ENCODE measurements at places on chromosomes 3 and 15.

- DNase-seq, result no peak
Observed at GRCh38 chr15:65071381-65071811, 3.6 kb upstream of the RASL12 start.

GRCh38 chr3:194624956-194625355 is 8.3 kb downstream of the TMEM44 start:
- DNase-seq, result no peak

- DNase-seq, result no peak
Observed at GRCh38 chr3:72924055-72924454, 36.2 kb downstream of the GXYLT2 start.

- DNase-seq, result no peak
Observed at GRCh38 chr3:59440285-59441028, 390.6 kb upstream of the CFAP20DC start.

- DNase-seq, result no peak
Observed at GRCh38 chr3:23762214-23762613, 43.5 kb upstream of the UBE2E1 start.

- no peak for DNase-seq
Observed at GRCh38 chr15:60316961-60317360, 80.8 kb downstream of the ANXA2 start.

- DNase-seq, result no peak
Observed at GRCh38 chr3:45946875-45947274, 3.6 kb downstream of the CXCR6 start.

- DNase-seq, result no peak
Observed at GRCh38 chr3:152460936-152461335, 192.2 kb downstream of the MBNL1 start.

GRCh38 chr3:52655895-52656294 is 29.8 kb downstream of the PBRM1 start:
- DNase-seq, result no peak

DNA sequence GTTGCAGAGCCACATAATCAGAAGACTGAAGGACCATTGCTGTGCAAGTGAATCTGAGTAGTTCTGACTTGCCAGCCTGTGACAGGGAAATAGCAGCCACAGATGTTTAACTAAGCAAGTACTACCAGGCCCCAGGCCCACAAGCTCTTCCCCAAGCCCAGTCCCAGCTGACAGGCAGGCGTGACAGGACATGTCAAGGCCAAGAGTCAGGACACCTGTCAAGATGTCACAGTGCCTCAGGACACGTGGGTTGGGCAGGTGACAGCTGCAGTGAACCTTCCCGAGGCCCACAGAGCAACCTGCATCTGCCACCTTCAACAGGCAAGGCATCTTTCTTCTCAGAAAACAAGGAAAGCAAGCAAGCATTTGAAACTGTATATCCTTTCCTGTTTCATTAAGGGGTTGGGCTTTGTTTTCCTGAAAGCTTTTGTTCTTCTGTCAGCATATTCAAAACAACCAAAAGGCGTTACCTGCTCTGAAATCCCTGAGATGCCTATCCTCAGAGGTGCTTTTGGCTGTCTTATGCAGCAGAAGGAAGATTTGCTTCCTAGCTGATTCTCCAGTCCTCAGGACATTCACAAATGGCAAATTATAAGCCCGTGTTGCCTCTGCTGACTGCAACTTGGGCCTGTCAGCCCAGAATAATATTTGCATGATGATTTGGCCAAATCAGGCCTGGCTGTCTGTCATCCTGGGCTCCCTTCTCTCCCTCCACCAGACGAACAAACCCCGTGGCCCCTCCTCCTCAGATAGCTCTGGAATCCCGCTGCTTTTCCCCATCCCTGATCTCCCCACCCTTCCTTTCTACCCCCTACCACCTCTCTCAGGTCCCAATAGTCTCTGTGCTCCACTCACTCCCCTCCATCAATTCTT is 171.8 kb upstream of the WNT5A start:
- no peak for DNase-seq

DNA sequence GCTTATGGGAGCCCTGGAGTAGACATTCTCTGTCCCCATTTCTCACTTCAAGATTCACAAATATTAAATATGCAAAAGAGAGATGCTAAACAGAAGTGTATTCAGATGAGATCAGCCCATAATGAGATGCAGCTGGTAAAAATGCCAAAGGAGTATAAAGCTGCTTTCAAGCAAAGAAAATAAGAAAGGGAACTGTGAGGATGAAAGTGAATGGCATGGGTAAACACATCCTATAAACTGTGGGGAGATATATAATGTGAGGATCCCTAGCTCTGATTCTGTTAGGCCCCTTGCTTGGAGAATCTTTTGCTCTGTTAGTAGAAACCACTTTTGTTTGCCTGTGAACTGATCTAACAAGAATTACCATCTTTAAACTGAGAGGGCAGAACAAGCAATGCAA is 396.6 kb downstream of the SOX2 start:
- no peak for DNase-seq

DNA sequence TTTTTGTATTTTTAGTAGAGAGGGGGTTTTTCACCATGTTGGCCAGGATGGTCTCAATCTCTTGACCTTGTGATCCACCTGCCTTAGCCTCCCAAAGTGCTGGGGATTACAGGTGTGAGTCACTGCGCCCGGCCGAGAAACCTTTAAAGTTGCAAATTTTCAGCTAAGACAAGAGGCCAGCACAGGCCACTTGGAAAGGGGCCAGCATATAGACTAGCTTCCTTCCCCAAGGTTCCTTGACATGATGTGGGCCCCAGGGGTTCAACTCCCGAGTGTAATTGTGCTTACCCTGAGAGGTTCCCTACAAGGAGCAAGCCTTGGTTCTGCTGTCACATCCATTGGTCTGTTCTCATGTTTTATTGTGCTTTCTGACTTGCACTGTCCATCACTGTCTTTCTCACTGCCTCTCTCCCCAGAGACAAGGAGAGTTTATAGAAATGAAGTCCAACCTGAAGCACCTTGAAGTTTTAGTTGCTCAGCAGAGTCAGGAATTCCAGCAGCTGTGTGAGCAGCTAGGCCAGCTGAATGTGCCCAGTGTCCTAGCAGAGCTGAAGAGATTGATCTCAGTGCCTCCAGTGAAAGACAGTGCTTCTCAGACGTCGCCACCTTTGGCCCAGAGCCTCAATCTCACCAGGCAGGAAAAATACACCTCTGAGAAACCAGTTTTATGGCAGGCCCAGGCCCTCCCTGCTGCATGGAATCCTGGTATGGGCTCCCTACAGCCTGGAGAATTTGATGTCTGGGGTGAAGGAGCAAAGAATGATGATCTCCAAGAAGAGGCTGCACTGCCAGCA is 21.1 kb downstream of the C3orf62 start:
- DNase-seq, result no peak

DNA sequence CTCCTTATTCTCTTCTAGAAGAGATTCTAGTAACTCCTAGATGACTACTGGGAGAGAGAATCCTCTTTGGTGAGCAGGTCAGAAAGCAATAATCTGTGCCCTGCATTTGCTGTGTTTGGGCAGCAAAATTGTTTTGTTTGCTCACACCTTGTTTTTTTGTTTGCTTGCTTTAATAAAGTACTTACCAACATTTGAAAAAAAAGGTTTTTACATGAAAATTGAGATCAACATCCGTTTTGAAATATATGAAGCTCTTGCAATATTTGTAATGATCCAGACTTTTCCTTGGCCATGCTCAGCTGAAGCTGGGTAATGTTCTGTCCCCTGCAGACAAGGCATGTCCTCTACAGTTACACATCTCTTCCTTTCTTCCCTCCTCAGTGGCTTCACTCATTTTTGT is 62.2 kb downstream of the DIPK2A start:
- DNase-seq, result no peak

- no peak for DNase-seq
Observed at GRCh38 chr15:40982855-40983254, 29.6 kb downstream of the CHAC1 start.

DNA sequence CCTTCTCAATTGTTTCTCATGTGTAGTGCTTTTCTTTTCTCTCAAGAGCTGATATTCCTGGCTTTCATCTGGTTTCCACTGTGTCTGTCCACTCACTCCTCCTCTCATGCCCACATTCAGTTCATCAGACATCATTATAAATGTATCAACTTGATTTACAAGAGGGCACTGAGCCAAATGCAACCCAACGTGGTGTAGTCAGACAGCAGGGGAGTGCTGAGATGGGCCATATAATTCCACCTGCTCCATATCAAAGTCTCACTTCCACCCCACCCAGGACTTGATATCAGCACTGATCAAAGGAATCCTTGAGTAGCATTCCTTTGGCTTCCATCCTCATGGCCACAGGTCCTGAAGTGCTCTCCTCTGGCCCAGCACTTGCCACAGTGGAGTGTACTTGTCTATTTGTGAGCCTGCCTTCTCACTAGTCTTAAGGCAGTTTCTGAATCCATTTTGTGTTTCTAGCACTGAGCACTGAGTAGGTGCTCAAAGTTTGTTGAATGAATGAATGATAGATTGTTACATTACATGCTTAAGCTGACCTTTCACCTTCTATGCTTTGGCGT is 252.8 kb downstream of the CLSTN2 start:
- DNase-seq, result no peak

DNA sequence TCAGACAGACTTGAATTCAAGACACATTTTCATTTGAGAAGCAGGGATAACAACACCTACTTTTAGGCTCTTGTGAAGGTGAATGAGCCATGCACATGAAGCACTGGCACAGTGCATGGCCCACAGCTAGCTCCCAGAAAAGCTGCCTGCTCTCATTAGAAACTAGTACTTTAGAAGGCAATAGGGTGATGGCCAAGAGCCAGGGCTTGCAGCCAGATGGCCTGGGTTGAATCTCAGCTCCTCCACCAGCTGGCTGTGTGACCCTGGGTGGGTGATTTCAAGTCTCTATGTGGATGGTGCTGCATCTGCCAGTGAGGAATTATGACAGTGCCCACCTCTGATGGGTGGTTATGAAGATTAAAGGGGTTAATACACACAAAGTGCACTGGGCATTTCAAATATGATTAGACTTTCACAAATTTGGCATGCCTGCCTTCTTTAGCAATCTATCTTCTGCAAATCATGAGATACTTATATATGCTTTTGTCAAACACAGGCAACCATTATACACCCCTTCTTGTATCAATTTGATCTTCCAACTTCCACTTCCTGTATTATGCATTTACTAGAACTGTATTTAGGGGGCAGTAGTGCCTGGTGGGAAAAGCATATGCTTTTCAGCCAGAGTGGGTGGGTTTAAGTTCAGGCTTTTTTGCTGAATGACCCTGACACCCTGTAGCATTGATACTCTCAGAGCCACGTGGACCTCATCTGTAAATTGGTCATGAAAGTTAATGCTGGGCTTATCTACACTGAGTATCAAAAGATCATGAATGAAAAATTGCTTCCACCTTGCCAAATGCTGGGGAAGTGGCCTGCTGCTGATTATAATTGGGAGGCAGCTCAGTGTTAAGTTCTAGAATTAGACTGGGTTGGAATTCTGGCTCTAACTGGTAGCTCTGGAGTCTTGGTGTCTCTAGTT is 34.7 kb upstream of the RBP1 start:
- DNase-seq, result no peak

DNA sequence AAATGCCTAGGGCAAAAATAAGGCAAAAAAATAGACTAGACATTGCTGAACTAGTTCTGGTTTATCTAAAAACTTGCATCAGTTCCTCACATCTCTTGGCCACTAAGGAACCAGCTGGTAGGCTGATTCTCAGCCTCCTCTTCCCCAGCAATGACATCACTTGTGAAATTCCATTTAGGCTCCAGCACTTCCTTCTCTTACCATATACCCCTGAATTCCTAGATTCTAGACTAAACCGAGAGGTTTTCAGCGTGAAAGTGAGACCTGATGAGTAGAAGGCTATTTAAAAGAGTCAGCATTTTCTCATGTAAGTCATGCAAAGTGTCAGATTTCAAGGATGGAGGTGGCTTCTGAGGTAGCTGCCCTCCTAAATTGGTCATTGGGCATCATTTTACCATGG is 247.1 kb upstream of the CDIN1 start:
- no peak for DNase-seq

DNA sequence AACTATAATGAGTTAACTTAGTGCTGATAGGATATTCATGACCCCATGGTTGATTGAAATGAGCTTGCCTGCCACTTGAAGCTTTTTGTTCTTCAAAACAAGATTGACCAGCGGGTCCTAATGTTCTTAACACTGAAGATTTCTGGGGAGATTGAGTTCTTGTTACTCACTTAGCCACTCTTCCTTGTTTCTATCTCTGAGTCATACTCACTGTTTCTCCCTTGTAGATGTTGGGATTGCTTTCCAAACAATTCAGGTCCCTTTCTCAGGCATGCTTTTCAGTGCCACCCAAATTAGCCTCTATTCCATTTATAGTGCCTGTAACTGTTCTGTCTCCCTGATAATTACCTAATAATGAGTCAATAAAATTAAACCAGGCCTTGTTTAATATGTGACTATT is 517.0 kb downstream of the SQOR start:
- DNase-seq, result no peak
